ENCODE measurements at places on chromosomes 11 and 22. TPM values are rescaled to one million over a fixed set of nuclear protein-coding genes. Genes with fewer than 3 reads are reported as not detected.

- DNase-seq = no peak
These were observed 204.1 kb downstream of the INSC start for GRCh38 chr11:15318814-15319213.

DNA sequence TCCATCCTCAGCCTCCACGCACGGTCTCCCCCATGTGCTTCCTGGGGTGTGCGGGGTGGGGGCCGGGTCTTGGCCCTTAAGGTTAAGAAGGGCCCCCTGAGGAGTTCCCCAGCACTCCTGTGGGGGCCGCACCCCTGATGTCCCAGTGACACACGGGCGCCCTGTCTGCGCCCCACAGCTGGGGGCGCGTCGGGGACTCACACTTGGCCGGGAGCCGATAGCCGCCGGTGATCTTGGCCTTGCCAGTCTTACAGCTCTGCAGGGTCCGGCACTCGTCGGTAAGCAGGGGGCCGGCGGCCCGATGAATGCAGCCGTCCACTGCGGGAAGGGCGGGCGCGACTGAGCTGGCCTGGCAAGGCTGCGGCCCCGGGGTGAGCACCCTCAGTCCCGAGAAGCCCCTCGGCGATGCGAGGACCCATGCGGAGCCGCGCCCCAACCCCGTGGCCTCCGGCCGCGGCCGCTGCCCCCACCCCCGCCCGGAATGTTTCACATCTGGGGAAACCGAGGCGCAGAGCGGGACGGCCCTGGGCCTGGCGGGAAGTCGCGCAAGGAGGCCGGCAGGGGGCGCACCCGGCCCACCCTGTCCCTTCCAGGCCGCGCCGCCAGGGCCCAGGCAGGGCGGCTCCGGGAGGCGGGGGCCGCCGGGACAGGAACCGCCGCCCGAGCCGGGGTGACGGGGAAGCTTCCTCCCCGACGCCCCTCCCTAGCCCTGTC is 13.9 kb downstream of the OTUB1 start:
- peak; percentile 91 for DNase-seq

DNA sequence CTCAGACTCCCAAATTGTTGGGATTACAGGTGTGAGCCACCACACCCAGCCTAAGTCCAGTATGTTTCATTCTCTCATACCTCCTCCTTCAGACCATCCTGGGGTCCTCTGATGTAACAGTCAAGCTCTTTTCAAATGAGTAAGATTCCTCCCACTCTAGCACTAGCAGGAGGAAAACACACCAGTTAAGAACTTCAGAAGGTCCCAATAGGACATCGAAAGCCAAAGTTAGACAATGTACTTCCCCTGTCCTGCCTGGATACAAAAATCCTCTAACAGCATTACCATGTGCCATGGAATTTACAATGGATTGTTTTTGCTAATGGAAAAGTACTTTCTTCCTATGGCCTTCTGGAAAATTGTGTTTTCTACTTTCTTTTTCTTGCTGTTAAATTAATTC is 67.1 kb downstream of the CCDC34 start:
- no peak for DNase-seq

GRCh38 chr11:6895010-6895409 is 2.7 kb upstream of the OR2D2 start:
- no peak for DNase-seq

- DNase-seq = no peak
These were observed 14.9 kb downstream of the TBCEL start for GRCh38 chr11:121038648-121039409.

GRCh38 chr11:7688238-7688826 is 15.0 kb upstream of the CYB5R2 start:
- DNase-seq = peak; percentile 21

SLC35C1 gene
- 1.3 TPM for total RNA-seq

- DNase-seq = no peak
These were observed 4.4 kb upstream of the RAPSN start for GRCh38 chr11:47453365-47453764.

- peak; percentile 24 for DNase-seq
These were observed 1.7 kb upstream of the SCO2 start for GRCh38 chr22:50526834-50527801.

DNA sequence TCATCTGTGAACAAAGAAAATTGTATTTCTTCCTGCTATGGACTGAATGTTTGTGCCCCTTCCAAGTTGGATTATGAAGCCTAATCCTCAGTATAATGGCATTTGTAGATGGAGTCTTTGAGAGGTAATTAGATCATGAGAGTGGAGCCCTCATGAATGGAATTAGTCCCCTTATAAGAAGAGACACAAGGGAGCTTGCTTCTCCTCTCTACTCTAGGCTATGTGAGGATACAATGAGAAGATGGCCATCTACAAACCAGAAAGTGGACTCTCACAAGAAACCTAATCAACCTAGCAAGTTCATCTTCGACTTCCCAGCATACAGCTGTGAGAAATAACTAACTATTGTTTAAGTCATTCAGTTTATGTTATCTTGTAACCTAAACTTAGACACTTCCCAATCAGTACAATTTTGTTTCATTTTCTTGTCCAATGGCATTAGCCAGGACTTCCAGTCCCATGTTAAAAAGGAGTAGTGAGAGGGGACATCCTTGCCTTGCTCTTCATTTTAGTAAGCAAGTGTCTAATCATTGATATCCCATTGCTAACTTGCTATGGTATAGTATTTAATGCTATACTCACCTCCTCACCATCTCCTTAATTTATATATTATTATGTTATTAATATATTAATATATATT is 45.7 kb downstream of the PDGFD start:
- DNase-seq = no peak

DNA sequence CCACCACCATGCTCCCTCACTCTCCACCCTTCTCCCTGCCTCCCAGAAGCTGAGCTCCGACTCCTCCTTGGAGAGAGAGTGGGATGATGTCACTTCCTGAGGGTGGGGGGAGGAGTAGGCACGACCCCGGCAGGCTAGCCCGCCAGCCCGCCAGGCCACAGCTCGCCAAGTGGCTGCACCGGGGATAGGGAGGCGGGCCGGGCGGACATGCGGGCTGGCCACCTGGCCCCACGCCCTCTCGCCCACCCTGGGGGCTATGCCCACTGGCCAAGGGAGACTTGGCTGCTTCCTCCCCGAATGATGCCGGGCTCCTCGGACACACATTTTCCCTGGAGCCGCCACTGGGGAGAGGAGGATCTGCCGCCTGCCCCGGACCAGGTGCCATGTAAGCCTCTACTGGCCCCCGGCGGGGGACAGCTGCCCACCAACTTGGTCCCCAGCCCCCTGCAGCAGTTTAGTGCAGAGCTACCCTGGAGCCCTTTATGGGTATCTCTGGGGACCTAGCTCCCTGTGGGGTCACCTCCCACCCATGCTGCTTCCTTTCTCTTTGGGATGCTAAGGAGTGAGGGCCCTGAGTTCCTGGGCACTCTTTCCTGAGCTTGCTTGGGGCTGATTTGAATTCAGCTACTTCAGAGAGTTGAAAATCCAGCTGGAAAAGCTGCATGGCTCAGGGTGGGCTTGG is 33.7 kb upstream of the MYRF start:
- peak; percentile 85 for DNase-seq

DNA sequence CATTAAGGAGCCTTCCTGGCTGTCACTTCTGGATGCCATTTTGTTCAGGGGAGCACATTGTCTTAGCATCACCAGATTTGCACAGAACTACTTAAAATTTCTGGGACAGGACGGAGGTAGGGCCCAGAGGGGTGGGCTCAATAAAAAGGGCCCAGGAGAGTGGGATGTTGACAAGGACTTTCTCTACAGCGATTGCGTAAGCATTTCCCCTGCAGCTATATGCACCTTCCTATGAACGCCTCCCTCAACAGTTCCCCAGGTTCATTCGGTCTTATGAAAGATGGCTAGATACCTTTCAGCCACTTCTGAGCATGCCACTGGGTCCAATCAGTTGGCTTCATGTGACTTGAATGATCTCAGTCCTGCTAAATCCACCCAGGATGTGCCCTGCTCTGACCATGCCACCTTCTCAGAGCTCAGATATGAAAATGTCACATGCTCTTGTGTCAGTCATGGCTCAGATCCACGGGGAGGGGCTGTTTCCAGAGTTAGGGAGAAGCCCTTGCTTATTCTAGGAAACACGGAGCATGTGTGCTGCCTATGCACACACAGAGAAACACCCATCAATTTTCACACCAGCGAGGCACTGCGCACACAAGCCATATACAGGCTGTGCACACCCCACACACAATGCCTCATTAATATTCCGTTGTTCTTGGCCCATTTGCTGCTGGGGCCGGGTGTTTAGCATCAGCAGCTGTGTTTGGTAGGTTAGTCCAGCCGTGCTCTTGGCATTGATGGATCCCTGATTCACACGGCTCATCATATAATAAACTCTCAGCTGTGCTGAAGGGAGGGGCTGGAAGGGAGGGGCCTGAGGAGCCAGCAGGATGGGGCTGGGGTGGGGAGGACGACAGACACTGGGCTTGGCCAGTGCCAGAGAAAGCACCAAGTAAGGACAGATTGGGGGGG is 52.5 kb upstream of the NNMT start:
- no peak for DNase-seq

GRCh38 chr11:126359431-126360048 is 4.1 kb downstream of the ST3GAL4 start:
- DNase-seq = no peak

- peak; percentile 24 for DNase-seq
These were observed 759 bp downstream of the AP2A2 start for GRCh38 chr11:926341-926916.

DNA sequence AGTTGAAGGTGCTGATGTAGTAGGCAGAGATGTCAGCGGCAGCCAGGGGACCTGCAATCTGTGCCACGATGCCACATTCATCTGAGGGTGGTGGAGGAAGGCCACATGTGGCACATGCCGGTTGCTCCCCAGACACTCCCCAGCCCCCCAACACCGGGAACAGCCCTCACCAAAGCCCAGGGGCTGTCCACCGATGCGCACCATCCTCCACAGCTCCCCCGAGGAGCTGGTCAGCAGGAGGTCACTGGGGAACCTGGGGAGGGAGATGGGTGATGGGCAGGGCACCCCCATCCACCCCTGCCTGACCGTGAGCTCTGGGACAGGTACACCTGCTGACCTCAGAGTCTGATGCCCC is 3.5 kb downstream of the CASTOR1 start:
- no peak for DNase-seq

GRCh38 chr11:12220305-12220704 is 109.9 kb downstream of the MICAL2 start:
- DNase-seq = no peak

- DNase-seq = no peak
These were observed 666.4 kb downstream of the BRD1 start for GRCh38 chr22:49161002-49161850.

GRCh38 chr11:13367115-13367514 is 89.5 kb downstream of the BMAL1 start:
- no peak for DNase-seq

DNA sequence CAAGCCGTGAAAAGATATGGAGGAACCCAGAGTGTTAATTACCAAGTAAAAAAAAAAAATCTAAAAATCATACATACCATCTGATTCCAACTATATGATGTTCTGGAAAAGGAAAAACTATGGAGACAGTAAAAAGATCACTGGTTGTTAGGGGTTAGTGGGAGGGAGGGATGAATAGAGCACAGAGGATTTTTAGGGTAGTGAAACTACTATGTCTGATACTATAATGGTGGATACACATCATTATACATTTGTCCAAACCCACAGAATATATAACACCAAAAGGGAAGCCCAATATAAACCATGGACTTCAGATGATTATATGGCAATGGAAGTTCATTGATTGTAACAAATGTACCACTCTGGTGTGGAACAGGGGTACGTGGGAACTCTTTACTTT is 74.1 kb downstream of the ENTHD1 start:
- DNase-seq = no peak

GRCh38 chr22:39422721-39423120 is 23.1 kb downstream of the TAB1 start:
- no peak for DNase-seq

Data from neural progenitor cell (in vitro differentiated cells).